Adrenal gland (tissue), 19 donors: ENCODE measurements at places on chromosomes 13 and 19. TPM values are rescaled to one million over a fixed set of nuclear protein-coding genes. Genes with fewer than 3 reads are reported as not detected.

ZNF763 gene
- 4.5 TPM for total RNA-seq

SHD gene
- total RNA-seq, result 4.1 TPM

GRCh38 chr13:112704308-112705145 lies 14.7 kb downstream of the ATP11A start:
- no peak overlapping the region for H3K4me3 ChIP-seq
- peaks cover 13% of the 10 kb centered on the region for H3K4me1 ChIP-seq
- H3K36me3 ChIP-seq, result no peaks in the 10 kb centered on the region
- peak; percentile 69 for DNase-seq
- no peaks in the 10 kb centered on the region for H3K27me3 ChIP-seq

KCNC3 gene
- 0.17 TPM for total RNA-seq

- H3K36me3 ChIP-seq, result no peaks in the 10 kb centered on the region
- no peaks in the 10 kb centered on the region for H3K4me1 ChIP-seq
- DNase-seq, result no peak
- H3K27ac ChIP-seq, result no peak overlapping the region
Measured at GRCh38 chr19:51525651-51526050, 5.8 kb downstream of the SIGLEC6 start.

GRCh38 chr13:103523858-103524257 lies 457.6 kb upstream of the SLC10A2 start:
- H3K36me3 ChIP-seq, result no peaks in the 10 kb centered on the region
- H3K4me3 ChIP-seq, result no peak overlapping the region
- H3K4me1 ChIP-seq, result no peaks in the 10 kb centered on the region
- H3K27me3 ChIP-seq, result no peaks in the 10 kb centered on the region

NLRP4 gene
- total RNA-seq, result not detected

LIG1 gene
- 22.7 TPM for total RNA-seq

PCDH9 gene
- total RNA-seq, result 7.3 TPM

GRCh38 chr13:110589793-110590390 lies 25.5 kb upstream of the NAXD start:
- H3K4me3 ChIP-seq, result no peak overlapping the region
- H3K27ac ChIP-seq, result no peak overlapping the region

DNA sequence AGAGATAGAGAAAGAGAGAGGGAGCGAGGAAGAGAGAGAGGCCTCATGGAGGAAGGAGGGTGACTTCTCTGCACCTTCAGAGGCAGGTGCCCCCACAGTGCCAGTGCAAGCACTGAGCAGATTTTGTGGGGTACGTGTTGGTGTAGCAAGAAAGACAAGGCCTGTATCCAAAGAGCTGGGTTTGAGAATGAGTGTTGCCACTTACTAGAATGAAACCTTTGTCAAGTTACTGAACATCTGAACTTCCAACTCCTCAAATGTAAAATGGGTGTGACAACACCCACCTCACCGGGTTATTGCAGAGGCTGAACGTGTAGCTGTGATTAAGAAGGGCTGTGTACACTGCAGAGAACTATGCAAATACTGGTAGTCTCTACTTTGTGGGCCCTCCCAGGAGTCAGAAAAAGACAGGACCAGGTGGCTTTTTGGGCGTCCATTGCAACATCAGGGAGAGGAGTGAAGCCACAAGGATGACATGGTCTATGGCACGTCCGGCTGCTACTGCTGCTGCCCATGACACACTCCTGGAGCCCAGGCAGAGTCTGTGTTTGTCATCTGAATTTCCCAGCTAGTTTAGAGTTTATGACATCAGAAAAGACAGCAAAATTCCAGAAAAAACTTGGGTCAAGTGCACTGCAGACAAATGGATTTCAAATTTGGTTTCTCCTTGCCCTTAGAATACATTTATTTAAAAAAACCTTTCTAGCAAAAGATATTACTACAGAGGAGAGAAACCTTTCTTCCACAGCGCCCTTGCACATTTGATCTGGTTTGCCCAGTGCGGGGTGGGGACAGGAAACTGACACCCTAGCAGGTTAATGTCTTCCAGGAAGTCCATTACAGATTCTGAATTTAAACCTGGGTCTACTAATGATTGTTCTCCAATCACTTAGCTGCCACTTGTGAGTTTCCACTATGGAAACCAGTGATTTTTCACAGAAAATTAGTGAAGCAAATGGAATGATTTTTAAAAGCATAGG lies 54.0 kb upstream of the ATP12A start:
- H3K27me3 ChIP-seq, result no peaks in the 10 kb centered on the region
- H3K4me3 ChIP-seq, result no peak overlapping the region
- no peaks in the 10 kb centered on the region for H3K36me3 ChIP-seq
- H3K4me1 ChIP-seq, result no peaks in the 10 kb centered on the region

- H3K4me1 ChIP-seq, result no peaks in the 10 kb centered on the region
- H3K4me3 ChIP-seq, result no peak overlapping the region
- DNase-seq, result no peak
- no peaks in the 10 kb centered on the region for H3K36me3 ChIP-seq
- no peaks in the 10 kb centered on the region for H3K27me3 ChIP-seq
Measured at GRCh38 chr13:67296511-67296910, 66.4 kb upstream of the PCDH9 start.

IGFL2 gene
- total RNA-seq, result not detected

DNA sequence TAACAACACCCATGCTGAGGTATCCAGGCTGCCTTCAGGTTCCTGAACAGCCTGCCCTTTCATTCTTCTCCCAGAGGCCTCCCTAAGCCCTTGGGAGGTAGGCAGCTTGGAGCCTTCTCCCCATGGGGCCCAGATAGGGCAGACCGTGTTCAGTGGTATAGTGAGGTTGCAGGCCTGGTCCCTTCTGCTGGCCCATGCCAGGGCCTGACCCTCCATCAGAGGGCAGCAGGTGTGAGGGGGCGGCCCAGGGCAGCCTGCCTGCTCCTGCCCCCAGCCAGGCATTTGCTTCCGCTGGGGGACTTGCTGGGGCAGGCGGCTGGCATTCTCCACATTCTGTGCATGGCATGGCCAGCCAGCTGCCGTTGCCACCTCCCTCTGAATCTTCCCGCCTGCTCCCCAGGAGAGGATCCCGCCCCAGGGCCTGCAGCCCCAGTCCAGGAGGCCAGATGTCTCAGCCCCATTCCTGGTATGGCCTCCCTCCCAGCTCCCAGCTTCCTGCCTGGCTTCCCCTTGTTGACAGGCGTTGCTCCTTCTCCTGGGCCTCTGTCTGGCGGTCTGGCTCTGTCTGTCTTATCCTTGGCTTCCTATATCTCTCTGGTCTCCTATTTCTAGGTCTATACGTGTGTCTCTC lies 8.9 kb downstream of the CIC start:
- peaks cover 41% of the 10 kb centered on the region for H3K4me1 ChIP-seq
- DNase-seq, result peak; percentile 41
- no peak overlapping the region for H3K4me3 ChIP-seq
- H3K27me3 ChIP-seq, result no peaks in the 10 kb centered on the region
- H3K36me3 ChIP-seq, result peaks cover 24% of the 10 kb centered on the region

SIGLEC5 gene
- not detected for total RNA-seq

RNF6 gene
- 33.5 TPM for total RNA-seq

GRCh38 chr19:3659746-3660112 lies 33.1 kb upstream of the CACTIN start:
- no peak for DNase-seq
- H3K36me3 ChIP-seq, result peaks cover 65% of the 10 kb centered on the region

ZNF552 gene
- 0.66 TPM for total RNA-seq

DNA sequence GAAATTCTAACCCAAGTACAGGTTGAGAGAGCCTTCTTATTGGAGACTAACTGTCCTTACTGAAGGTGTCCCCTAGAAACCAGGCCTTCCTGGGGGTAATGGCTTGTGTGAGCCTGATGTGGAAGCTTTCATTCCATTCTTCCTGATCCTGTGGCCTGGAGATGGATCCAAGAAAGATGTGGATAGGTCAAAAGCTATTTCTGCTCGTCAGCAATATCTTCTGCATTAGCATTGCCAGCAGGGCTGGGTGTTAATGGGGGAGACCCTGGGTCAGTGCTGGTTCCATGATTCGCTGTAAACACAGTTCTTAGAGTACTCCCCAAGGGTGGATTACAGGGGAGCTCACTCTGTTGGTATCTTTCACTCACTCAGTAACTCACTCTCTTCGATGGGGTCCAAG lies 42.9 kb downstream of the CBY2 start:
- H3K27me3 ChIP-seq, result no peaks in the 10 kb centered on the region
- H3K4me1 ChIP-seq, result no peaks in the 10 kb centered on the region
- no peak for DNase-seq
- no peak overlapping the region for H3K27ac ChIP-seq

DNA sequence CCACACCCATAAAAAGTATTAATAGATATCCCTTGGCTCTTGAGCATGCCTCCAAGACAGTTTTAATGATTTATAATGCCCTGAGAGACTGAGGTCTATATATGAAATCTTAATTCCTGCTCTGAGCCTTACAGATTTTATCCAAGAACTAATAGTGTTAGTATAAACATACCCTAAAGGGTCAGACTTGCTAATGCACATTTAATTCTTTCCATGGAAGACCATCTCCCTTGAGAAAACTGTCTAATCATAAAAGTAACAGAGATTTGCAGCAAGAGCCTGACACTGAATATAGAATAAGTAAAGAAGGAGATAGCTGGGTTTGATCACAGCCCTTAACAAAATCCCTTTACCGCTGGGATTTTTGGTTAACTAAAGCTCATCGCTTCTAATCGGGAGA lies 650.8 kb upstream of the KLF12 start:
- H3K4me1 ChIP-seq, result no peaks in the 10 kb centered on the region
- H3K27ac ChIP-seq, result no peak overlapping the region
- H3K4me3 ChIP-seq, result no peak overlapping the region
- DNase-seq, result no peak

DNA sequence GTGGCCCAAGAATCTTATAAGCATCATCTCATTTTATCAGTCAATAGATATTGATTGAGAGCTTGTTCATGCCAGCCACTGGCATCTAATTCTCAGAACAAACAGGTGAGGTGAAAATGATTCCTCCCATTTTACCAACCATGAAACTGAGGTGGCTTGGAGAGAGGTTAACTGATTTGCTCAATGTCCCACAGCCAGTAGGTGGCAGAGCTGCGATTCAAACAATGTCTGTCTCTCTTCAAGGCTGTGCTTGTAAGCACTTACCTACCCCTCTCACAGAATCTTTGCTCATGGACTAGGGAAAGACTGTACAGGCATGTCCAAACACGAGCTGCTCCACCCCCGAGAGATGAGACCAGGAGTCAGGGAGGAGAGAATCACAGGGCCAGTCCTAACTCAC lies 21.5 kb upstream of the GSX1 start:
- no peak overlapping the region for H3K4me3 ChIP-seq
- no peaks in the 10 kb centered on the region for H3K36me3 ChIP-seq
- H3K4me1 ChIP-seq, result no peaks in the 10 kb centered on the region
- no peak overlapping the region for H3K27ac ChIP-seq
- peaks cover 9% of the 10 kb centered on the region for H3K27me3 ChIP-seq

DNA sequence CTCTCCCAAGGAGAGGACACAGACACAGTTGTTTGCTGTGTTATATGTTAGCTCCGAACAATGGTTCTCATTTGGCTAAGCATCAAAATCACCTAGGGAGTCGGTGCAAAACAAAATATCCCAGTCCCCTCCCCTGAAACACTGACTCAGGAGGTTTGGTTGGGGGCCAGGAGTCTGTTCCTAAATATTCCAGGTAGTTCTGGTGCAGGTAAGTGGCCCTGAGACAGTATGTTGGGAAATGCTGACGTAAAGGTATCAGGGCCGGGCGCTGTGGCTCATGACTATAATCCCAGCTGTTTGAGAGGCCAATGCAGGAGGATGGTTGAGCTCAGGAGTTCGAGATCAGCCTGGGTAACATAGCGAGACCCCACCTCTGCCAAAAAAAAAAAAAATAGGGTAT lies 2.3 kb upstream of the MAP2K7 start:
- peaks cover 20% of the 10 kb centered on the region for H3K4me1 ChIP-seq
- no peak for DNase-seq
- H3K36me3 ChIP-seq, result no peaks in the 10 kb centered on the region
- no peak overlapping the region for H3K4me3 ChIP-seq

CEACAM19 gene
- 9.2 TPM for total RNA-seq

SRRM5 gene
- not detected for total RNA-seq

IL4I1 gene
- 1.6 TPM for total RNA-seq

DNA sequence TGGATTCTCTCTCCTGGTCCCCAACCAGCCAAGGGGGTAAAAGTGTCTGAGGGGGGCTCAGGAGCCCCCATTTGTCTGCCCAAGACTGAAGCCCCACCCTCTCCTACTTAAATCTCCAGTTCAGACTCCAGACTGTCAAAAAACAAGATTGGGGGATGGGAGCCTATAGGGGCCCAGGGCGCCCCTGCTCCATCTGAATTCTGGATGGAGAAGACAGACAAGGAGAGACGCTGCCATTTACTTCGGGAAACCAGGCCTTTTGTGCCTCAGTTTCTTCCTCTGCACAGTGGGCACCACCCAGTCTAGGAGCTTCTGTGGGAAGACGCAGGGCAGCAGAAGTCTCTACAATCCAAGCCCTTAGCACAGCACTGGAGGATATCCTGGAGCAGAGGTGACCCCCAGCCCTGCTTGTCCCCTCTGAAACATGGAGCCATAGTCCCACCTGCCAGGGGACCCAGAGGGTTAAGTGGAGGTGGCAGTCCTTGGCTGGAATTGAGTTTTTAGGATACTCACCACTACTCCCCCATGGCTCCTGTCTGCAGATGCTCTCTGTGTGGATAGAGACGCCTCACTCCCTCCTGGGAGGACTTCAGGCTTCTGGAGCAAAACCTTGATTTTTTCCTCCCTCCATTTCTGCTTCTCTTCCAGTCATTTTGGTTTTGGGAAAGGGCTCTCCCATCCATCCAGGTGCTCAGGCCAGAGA lies 1.7 kb upstream of the CRLF1 start:
- H3K27ac ChIP-seq, result no peak overlapping the region
- no peaks in the 10 kb centered on the region for H3K36me3 ChIP-seq
- DNase-seq, result no peak
- no peak overlapping the region for H3K4me3 ChIP-seq
- peaks cover 31% of the 10 kb centered on the region for H3K4me1 ChIP-seq

DNA sequence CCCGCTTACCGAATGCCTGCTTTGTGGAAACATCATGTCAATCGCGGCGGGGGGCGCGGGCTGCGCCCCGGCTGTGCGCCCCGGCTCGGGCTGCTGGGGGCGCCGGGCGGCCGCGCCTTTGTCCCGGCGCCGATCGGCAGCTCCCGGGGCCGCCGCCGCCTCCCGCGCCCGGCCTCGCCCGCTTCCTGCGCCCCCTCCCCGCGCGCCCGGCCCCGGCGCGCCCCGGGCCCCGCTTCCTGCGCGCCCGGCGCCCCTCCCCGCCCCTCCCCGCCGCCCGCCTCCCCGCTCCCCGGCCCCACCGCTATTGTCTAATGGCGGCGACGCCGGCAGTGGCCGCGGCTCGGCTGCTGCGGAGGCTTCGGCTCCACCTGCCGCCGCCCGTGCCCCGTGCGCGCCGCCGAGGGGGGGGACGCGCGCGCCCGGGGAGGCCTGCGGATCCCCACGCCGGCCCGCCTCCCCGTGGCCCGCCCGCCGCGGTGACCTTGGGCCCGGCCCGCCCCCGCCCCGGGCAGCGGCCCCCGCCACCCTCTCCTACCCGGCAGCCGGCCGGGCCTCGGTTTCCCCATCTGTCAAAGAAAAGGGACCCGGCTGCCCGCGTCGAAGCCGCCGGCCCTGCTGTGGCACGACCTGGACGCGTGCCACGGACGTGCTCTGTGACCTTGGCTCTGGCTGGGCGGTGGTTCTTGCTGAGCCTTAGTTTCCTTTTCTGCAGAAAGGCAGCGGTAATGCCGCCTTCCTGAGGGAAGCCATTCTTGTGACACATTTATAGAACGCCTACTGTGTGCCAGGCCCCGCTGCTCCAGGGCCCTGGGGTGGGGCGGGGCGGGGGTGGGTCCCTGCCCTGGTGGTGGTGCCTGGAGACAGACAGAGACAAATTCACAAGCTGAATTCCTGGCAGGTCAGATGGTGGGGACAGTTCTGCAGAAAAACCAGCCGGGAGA lies at the start of gene TLE5:
TLE5 (minus strand) TSS at position 331 of the 941 bp plus-strand sequence; CDS start at position 36, 295 bp downstream.
- DNase-seq, result peak; percentile 87
- peaks cover 31% of the 10 kb centered on the region for H3K4me1 ChIP-seq
- no peaks in the 10 kb centered on the region for H3K27me3 ChIP-seq
- H3K36me3 ChIP-seq, result no peaks in the 10 kb centered on the region
- H3K4me3 ChIP-seq, result peak within 1 kb of the TSS; percentile 78
- H3K27ac ChIP-seq, result peak within 1 kb of the TSS; percentile 94
